ENCODE measurements at places on chromosomes 4 and X.

GRCh38 chr4:82614838-82615449, 53.2 kb upstream of the TMEM150C start:
- DNase-seq: no peak

DNA sequence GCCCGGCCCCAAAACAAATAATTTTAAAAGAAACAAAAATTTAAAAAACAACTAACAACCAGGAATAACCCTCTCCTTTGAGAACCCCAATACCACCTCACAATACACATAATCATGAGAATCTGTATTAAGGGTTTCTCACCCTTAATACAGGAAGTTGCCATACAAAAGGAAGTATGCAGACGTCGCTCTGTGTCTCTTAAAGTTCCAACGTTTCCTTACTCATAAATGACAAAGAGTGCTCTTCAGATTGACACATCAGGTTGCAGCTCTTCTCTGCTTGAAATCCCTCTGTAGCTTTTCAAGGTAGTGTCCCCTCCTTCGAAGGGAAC, 73.9 kb upstream of the IRF2 start:
- DNase-seq: no peak

DNA sequence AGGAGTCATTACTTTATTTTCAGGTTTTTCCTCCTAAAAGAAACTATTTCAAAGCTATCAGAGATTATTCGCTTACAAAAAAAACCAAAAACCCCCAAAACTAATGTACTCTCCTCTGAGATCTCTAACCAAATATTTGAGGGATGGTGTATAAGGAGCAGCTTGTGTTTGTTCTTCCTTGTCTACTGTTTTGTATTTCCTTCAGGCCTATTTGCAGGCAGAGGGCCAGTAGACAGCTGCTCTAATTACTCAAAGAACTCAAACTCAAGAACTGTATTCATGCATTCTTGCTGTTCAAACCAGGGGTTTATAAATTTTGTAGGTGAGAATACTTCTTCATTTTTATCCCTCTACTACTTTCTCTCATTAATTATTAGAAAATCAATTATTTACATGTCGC, 51.3 kb downstream of the SH3RF1 start:
- no peak for DNase-seq

DNA sequence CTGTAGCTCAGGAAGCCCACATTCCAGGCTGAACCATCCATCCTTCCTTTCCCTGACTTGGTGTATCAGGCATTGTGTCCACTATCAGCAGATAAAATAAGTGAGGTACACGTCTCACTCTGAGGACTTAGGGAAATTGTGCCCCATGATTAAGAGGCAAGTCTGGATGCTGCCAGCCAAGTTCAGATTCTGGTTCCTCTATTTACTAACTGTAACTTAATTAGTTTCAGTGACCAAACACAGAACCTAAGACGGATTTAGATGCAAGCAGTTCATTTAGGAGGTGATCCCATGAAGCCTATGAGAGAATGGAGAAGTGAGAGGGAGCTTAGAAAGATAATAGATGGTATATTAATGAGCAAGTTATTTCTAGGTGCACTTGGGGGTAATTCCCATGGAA, 56.6 kb upstream of the PACRGL start:
- DNase-seq: no peak

DNA sequence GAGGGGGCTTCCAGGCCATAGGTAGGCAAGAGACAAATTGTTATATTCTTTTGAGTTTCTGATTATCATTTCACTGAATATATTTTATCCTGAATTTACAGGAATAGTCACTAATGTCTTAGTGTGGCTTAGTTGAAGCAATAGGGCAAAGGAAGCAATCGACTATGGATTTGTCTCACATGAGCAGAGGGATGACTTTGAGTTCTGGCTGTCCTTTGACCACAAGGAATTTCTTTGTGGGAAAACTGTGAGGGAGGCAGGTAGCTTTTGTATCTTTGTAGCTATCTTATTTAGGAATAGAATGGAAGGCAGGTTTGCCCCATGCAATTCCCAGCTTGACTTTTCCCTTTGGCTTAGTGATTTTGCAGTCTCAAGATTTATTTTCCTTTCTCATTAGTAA, 207.3 kb upstream of the ANXA10 start:
- DNase-seq: no peak
